ENCODE measurements at places on chromosomes 7 and 10.

GRCh38 chr10:120403109-120403508 is 53.9 kb upstream of the PLPP4 start:
- DNase-seq = no peak

- no peak for DNase-seq
Measured at GRCh38 chr10:628386-629045, 61.0 kb downstream of the DIP2C start.

DNA sequence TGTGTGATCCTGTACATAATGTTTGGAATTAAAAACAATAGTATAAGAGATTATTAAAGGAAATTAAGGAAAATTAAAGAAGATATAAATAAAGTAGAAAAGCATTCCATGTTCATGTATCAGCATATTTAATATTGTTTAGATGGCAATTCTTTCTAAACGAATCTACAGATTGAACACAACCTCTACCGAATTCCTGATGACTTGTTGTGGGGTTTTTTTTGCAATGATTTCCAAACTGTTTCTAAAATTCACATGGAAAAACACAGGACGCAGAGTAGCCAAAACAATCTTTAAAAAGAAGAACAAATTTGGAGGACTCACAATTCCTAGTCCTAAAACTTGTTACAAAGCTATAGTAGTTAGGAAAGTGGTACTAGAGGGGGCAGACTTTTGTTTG is 573.4 kb upstream of the IGFBP3 start:
- DNase-seq = no peak

- DNase-seq = no peak
Measured at GRCh38 chr7:102156867-102157266, 129.8 kb upstream of the SH2B2 start.

DNA sequence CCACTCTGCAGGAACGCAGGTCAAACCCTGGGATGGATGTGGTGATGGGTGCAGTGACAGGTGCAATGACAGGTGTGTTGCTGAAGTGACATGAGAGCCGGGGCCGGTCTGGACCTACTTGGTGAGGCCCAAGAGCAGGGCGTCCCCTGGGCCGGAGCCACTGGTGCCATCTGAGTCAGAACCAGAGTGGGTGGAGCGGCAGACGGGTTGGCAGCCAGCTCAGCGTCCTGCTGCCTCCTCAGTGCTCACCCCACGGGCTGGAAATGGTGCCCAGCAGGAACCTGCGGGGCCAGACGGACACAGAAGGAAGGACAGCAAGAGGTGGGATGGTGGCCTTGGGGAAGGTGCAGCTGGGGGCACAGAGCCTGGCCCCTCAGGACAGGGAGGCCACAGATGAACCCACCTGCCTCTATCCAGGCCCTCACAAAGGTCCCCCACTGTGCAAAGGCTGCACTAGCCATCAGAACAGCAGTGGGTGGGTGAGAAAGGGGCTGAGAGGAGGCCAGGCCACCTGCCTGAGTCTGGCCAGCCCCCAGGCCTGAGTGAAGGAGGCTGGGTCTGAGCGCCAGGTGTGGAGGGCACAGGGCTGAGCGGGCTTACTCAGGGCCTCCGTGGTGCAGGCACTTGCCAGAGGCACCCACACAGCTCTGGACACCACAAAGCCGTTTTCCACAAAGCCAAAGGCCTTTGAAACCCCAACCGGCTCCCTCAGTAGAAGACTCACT is 129.0 kb upstream of the PPP2R2D start:
- no peak for DNase-seq

GRCh38 chr7:31791881-31792280 is 104.9 kb downstream of the PPP1R17 start:
- DNase-seq = no peak

- no peak for DNase-seq
Measured at GRCh38 chr7:143394777-143395176, 13.6 kb downstream of the ZYX start.

GRCh38 chr7:155285423-155285822 is 12.3 kb upstream of the INSIG1 start:
- no peak for DNase-seq

DNA sequence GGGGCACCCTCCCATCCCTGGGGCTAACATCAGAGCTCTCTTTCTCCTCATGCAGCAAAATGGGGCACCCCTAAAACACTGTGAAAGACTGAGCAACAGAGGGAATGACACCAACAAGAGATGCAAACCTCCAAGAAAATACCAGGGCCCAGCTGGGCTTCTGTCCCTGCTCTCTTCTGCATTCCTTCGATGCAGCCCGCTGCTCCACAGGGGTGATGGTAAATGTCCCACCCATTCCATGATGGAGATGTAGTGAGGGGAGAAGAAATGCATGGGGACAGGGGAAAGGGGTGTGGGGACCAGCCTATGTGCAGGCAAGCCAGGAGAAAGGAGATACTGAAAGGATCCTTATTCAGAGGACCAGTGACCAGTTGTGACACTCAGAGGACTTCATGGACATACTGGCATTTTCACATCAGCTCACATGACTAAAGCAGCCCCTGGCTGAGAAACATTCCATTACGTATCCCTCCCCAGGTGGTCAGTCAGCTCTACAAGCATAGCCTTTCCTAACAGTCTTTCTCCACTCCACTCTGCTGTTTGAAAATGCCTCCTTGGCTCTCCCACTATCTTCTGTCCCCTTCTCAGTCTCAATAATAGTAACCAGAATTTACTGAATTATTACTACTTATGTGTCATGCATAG is 13.3 kb downstream of the SORBS1 start:
- no peak for DNase-seq

GRCh38 chr10:103276896-103277712 is at the start of gene INA:
Gene INA, plus strand, starts transcription at chr10:103277138. Its CDS starts 74 bp downstream, at chr10:103277212.
- no peak for DNase-seq

GRCh38 chr7:28157831-28158416 is 22.7 kb downstream of the JAZF1 start:
- no peak for DNase-seq

GRCh38 chr10:112132435-112132834 is 51.1 kb downstream of the GPAM start:
- DNase-seq = no peak

GRCh38 chr7:318476-318875 is 28.5 kb downstream of the FOXL3 start:
- no peak for DNase-seq
